ENCODE measurements at places on chromosomes 3 and 15.
A peak's percentile ranks its signal among the peaks of the same experiment; 100 is the strongest.

- DNase-seq = no peak
Observed at GRCh38 chr3:5087209-5087608, 34.9 kb upstream of the ARL8B start.

DNA sequence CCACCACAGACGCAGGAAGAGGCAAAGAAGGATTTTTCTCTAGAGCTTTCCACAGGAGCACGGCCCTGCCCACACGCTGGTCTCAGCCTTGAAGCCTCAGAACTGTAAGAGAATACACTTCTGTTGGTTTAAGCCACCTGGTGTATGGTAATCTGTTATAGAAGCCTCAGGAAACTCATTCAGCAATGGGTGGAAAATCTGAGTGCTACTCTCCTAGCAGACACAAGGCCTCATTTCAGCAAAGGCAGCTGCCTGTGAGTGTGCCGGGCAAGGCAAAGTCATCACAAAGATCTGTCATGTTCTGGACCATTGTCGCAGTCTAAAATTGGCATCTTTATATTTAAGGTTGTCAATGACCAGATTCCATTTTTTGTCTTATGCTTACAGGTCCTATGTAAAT is 31.0 kb downstream of the ATP10A start:
- no peak for DNase-seq

- no peak for DNase-seq
Observed at GRCh38 chr15:74307827-74308811, 59.3 kb downstream of the CYP11A1 start.

- DNase-seq = no peak
Observed at GRCh38 chr15:66149871-66150270, 103.7 kb downstream of the MEGF11 start.

GRCh38 chr3:57041674-57042073 is 18.8 kb upstream of the SPATA12 start:
- no peak for DNase-seq

GRCh38 chr3:4432259-4432658 is 34.8 kb downstream of the SUMF1 start:
- DNase-seq = no peak

DNA sequence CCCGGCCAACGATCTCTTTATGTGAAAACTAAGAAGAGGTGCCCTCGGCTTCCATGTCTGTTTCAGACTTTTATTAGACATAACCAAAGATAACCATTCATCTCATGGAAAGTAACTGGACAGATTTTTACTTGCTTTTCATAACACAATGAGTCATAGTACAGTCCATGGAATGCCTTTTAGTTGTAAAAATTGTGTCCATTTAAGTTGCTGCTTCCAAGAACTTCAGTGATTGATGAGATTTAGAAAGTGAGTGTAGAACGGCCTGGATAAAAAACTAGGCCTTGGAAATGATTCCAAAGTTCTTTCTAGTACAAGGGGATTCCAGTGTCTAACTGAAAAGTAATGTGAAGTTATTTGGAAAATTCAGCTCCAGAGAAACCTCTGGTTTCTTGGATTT is 10.8 kb downstream of the EIF2AK4 start:
- no peak for DNase-seq

- no peak for DNase-seq
Observed at GRCh38 chr3:147393261-147393942, 12.9 kb downstream of the ZIC4 start.

DNA sequence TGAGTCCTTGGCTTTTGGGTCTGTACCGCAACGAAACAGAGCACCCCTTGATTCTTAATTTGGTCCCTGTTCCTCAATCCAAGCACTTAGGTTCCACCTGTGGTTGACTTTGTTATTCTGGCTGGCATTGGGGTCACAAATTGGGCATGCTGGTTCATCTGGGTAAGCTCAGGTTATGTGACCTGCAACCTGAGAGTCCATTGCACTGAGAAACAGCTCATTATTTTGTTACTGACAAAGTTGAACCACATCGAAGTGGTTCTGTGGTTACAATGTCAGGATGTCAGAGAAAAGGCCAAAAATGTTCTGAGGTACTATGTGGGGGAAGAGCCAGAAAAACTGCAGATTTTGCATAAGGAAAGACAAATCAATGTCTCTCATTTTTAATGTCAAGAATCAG is 74.2 kb downstream of the ZNF621 start:
- DNase-seq = no peak

- no peak for DNase-seq
Observed at GRCh38 chr3:23128655-23129054, 74.5 kb upstream of the UBE2E2 start.

DNA sequence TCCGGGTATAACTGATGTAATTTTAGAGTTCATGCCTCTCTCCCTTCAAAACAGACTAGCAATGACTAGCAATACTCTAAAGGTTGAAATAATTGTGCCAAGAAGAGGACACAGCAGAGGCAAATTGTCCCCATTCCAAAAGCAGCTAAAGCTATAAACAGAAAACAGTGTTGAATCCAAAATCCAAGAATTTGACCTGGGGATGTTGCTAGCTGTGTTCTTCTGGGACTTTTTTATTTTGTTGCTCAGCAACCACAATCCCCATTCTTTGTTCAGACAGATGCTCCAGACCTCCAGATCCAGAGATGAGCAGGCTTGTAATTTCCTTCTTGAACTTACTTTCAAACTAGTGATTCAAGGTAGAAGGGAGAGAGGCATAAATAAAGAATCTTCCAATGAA is 191.5 kb downstream of the FOXB1 start:
- no peak for DNase-seq

- DNase-seq = no peak
Observed at GRCh38 chr3:112815981-112816380, 30.7 kb downstream of the CD200R1L start.

- DNase-seq = peak; percentile 12
Observed at GRCh38 chr15:62254137-62254934, 89.3 kb upstream of the C2CD4B start.

- no peak for DNase-seq
Observed at GRCh38 chr3:2554656-2555055, 456.0 kb downstream of the CNTN4 start.

- no peak for DNase-seq
Observed at GRCh38 chr3:6287088-6287875, 573.6 kb upstream of the GRM7 start.

DNA sequence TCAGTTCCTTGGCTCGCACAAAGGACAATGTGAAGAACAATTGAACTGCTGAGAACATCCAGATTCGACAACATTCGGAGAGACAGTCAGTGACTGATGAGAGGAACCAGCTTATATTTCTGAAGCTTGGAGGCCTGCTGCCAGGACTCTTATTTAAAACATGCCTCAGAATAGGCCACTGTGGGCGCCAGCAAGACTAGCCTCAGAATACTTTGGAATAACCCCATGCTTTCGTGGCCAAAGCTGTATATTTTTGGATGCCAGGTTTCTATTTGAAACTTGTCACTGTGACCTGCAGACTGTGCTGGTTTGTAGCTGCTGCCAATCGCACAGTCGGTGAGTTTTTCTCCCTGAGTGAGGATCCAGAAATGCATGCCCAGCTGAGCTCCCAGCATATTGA is 129.9 kb upstream of the UBE3A start:
- no peak for DNase-seq

GRCh38 chr3:14450506-14450905 is 48.1 kb downstream of the SLC6A6 start:
- no peak for DNase-seq

DNA sequence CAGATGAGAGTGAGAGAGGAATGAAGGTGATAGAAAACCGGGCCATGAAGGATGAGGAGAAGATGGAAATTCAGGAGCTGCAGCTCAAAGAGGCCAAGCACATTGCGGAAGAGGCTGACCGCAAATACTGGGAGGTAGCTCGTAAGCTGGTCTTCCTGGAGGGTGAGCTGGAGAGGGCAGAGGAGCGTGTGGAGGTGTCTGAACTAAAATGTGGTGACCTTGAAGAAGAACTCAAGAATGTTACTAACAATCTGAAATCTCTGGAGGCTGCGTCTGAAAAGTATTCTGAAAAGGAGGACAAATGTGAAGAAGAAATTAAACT is 88.9 kb downstream of the EOMES start:
- no peak for DNase-seq

GRCh38 chr3:19155375-19155774 is 7.1 kb downstream of the KCNH8 start:
- DNase-seq = no peak

DNA sequence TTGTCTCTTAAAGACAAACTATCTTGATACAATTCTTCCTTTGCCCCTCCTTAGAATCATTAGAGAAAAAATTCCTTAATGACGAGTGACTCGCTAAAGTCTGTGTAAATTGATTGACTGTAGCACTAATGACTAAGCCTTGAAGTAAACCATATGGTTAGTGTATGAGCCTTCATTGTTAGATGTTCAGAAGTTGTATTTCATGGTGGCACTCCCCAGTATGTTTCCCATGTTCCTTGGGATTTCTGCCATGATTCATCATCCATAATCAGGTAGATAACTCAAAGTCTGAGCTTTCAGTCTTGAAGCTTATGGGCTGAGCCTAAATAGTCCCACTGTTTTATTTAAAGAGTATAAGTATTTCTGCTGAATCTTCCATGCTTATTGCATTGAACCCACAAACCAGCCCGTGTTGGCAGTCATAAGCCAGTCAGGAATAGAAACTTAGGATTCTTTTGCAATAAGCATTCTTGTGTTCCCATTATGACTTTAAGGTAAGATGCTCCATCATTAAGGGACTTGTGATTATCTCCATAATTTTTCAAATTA is 371.2 kb upstream of the RARB start:
- DNase-seq = no peak

GRCh38 chr15:100818927-100819326 is 60.7 kb upstream of the ALDH1A3 start:
- no peak for DNase-seq

DNA sequence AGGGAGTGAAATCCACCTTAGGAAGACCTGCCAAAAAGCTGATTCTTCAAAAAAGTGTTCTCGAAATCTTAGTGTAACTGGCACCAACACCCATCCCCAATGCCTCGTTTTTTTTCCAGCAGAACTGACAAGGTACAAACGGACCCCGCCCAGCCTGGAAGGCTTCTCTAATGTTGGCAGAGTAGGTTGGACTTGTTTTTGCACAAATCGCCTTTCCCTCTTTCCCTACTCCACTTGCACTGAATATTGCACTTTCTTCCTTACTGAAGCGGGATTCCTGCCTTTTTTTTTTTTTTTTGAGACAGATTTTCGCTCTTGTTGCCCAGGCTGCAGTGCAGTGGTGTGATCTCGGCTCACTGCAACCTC is 544 bp upstream of the TIMMDC1 start:
- no peak for DNase-seq

DNA sequence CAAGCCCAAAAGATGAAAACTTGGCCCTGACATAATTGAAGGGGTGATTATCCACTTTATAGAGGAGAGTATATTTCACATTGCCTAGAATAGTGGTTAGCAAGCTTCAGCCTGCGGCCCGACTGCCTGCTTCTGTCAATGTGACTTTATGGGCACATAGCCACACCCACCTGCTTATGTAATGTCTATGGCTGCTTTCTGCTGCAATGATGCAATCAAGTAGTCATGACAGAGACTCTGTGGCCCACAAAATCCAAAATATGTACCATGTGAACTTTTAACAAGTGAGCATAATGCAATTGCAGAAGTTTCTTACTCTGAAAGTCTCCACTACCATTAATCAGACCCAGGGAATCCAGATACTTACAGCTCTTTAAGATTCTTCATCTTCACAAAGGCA is 103.1 kb downstream of the LRIG1 start:
- no peak for DNase-seq

- no peak for DNase-seq
Observed at GRCh38 chr3:48434591-48435222, 4.8 kb upstream of the PLXNB1 start.

Data from stimulated activated CD4-positive, alpha-beta T cell treated with anti-CD3 and anti-CD28 coated beads, TNF-alpha, amount 100 ng/mL, for 1 hour (primary cell).